ENCODE measurements at places on chromosomes 6 and 20. TPM values are rescaled to one million over a fixed set of nuclear protein-coding genes. Genes with fewer than 3 reads are reported as not detected.

- no peak for DNase-seq
Observed at GRCh38 chr6:12331474-12331873, 41.3 kb downstream of the EDN1 start.

GRCh38 chr6:27439371-27439770 is 33.5 kb downstream of the ZNF184 start:
- DNase-seq, result no peak

GRCh38 chr6:30857549-30857948 is 26.8 kb upstream of the DDR1 start:
- DNase-seq, result no peak

The HRH3 gene
- total RNA-seq, result not detected

The MCCD1 gene
- total RNA-seq, result not detected

- no peak for DNase-seq
Observed at GRCh38 chr20:46948081-46948480, 53.4 kb downstream of the EYA2 start.

DNA sequence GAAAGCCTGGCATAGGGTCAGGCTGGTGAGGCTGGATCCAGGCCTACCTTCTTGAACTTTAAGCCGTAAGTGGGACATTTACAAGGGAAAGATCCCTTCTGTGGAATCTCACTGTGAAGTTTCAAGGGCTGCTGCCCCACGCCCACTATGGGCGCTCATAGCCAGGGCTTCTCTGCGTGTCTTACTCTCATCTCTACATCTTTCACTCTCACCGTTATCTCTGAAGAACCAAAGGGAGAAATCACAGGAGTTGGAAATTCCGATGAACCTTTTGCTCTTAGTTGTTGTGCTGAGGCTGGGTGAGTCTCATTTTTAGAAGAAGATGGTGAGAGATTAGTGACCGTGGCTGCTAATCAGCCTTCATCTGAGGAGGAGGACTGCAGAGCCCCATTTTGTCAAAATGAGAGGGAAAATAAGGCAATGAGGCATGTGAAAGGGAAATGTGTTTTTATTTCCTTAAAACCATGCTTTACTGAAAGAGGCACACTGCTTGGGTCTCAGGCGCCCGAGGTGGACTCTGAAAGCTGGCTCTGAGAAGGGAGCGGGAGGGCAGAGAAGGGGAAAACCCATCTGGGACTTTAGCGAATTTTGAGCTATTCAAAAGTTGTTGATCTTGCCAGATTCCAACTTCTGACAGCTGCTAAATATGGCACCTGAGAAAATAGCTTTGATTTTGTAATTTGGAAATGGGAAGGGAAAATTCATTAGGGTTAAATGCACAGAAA is 301.5 kb downstream of the CLIC5 start:
- no peak for DNase-seq

DNA sequence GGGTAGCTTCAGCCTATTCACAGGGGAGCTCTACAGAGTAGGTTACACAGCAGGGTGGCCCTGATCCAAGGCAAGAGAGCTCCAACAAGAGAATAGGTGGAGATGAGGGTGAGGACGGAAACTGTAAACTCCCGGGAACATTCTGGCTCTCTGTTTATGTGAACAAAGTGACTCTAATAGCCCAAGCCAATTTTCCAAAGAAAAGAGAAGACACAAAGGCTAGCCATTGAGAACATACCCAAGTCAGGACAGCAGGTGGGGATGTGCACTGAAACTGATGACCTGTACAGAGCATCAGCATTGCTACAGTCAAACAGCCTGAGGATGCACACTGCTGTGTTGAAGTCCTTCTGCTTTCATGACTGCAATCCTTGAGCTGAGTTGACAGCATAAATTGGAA is 136.0 kb upstream of the TOP1 start:
- no peak for DNase-seq

The PRR18 gene
- total RNA-seq, result not detected

DNA sequence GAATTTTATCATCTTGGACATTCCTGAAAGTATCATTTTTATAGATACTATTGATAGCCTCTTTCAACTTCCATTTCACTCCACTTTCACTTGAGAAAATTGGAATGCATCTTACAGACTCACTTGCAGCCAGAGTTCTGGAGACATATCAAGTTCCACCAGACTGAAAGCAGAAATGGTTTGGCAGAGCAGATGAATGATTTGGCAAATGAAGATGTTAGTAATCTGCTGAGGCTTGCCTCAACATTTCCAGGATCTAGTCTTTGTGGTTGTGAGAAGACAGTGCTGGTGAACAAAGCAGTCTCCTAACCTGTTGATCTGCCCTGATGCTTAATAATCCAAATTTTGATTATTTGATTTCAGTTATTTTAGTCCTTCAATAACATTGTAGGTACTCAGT is 202.6 kb downstream of the TRDN start:
- no peak for DNase-seq

DNA sequence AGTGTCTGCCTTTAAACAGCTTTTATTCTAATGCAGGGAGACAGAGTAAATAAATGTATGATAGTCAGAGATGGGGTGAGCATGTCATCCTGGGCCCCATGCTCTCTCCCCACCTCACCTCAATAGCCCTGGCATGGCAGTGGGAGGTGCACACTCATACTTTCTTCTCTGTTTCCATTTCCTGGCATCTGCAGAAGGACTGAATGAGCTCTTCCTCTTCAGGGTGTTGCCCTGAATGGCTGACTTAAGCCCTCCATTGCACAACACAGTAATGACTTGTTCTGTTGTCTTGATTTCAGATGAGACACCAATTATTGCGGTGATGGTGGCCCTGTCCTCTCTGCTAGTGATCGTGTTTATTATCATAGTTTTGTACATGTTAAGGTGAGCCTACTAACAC is 57.0 kb upstream of the GNRH2 start:
- no peak for DNase-seq

DNA sequence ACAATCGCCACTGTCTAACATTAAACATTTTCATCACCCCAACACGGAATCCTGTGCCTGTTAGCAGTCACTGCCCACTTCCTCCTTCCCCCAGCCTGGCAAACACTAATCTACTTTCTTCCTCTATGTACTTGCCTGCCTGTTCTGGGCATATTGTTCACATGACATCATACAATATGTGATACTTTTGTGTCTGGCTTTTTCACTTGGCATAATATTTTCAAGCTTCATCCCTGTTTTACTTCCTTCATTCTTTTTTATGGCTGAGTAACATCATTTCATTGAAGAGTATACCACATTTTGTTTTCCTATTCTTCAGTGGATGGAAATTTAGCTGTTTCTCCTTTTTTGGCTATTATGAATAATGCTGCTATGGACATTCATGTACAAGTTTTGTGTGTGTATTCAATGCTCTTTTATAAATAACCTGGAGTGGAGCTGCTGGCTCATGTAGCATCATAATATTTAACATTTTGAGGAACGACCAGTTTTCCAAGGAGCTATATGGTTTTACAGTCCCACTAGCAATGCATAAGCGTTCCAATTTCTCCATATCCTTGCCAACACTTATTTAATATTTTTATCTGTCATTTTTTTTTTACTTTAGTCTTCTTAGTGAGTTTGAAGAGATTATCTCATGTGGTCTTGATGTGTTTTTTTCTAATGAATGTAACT is 360.1 kb downstream of the HDGFL1 start:
- DNase-seq, result no peak

DNA sequence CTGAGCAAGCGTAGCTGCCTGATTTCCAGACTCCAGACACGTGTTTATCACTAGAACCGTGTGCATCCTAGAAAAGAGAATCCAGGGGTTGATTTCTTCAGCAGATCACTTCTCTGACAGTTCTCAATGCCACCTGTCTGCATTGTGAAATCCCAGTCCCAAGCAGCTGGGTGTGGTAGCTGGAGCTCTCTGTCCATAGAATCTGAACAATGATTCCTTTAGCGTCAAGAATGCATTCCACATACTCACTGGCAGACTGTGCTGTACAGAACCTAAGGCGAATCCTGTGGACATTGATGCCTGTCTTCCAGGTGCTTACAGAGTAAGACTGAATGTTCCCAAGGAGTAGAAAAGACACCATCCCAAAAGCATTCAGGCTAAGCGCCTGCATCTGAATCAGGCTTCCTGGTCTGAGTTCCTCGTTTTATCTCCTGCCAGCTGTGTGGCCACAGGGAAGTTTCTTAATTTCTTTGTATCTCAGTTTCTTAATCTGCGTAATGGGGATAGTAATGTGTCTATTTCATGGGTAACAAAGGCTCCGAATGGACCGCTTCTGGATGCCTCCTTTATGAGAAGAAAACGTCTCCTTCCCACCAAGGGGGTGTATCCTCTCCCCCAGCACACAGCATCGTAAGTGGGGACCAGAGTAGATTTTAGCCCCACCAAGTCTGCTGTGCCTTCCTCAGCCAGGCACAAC is 10.4 kb upstream of the TRAF3IP2 start:
- DNase-seq, result no peak

DNA sequence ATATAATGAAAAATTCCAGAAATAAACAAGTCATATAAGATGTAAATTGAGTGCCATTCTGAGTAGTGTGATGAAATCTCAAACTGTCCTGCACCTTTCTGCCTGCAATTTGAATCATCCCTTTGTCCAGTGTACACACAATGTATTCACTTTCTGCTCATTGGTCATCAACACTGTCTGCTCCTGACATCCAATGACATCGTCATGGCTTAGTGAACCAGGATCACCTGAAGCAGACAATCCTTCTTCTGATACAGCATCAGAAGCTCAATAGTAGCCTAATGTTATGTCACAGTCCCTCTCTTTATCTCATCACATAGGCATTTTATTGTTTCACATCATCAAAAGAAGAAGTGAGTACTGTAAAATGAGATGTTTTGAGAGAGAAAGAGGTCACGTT is 366.3 kb downstream of the RFPL4B start:
- no peak for DNase-seq

GRCh38 chr6:27290065-27290849 is 21.8 kb downstream of the POM121L2 start:
- DNase-seq, result no peak

The TNFAIP3 gene
- 3,885 TPM for total RNA-seq

DNA sequence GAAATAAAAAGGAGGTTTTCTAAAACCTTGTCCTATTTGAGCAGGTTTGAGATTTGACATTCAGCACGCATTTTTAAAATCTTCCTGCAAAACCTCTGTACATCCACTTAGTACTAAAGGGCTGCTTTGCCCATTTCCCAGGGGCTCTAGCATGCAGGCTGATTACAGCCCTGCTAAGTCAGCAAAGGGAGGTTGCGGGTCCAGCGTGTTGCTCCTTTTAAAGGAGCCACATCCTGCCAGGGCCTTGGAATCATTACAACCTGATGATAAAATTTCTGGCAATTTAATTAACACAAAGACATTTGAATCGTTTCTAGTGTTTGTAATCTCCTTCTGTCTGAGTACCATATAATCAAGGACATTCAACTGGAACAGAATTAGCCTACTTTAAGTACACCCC is 455.1 kb upstream of the CITED2 start:
- DNase-seq, result no peak

The REM1 gene
- not detected for total RNA-seq
